ENCODE measurements at places on chromosomes 6 and 20. TPM values are rescaled to one million over a fixed set of nuclear protein-coding genes. Genes with fewer than 3 reads are reported as not detected.

DNA sequence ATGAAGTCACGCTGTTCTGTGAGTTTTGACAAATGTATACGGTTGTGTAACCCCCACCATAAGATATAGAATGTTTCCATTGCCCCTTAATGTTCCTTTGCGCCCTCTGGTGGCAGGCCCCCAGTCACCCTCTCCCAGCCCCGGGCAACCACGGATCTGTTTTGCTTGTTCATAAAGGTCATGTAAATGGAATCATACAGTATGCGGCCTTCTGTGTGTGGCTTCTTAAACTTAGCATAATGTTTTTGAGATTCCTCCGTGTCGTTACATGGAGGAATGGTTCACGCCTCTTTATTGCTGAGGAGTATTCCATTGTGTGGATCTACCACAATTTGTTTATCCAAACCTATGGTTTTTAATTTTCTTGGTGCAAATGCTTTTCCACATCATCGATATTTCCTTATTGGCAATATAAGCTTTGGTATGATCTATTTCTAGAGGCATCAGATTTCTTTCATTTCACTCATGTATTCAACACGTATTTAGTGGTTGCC is 28.4 kb downstream of the LYRM2 start:
- H3K4me3 ChIP-seq = no peak overlapping the region
- H3K4me1 ChIP-seq = no peaks in the 10 kb centered on the region
- no peaks in the 10 kb centered on the region for H3K36me3 ChIP-seq
- H3K27me3 ChIP-seq = no peaks in the 10 kb centered on the region
- peak; percentile 81 for DNase-seq

Gene SLC32A1
- total RNA-seq = not detected

DNA sequence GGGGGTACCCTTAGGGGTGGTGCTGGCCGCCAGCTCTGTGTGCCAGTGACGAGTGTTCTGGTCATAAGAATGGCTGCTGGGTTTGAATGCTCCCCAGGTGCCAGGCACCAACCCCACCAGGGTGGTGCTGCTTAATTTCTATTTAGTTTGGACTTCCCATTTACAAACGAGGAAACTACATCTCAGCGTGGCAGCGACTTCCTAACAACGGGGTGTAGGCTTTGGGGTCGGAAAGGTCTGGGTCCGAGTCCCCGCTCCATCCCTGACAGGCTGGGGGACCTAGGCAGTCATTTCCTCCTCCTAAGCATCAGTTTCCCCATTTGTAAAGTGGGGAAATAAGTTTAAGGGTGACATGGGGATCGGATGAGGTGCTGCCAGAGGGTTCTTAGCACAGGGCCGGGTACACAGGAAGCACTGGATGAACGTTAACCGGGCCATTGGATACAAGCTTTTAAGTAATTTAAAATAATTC is 30.3 kb downstream of the CEBPB start:
- peak overlapping the region; percentile 58 for H3K27ac ChIP-seq
- H3K27me3 ChIP-seq = no peaks in the 10 kb centered on the region
- no peak overlapping the region for H3K4me3 ChIP-seq
- no peaks in the 10 kb centered on the region for H3K36me3 ChIP-seq

Gene MATN4
- not detected for total RNA-seq

GRCh38 chr20:57383447-57384347 is 7.5 kb upstream of the RBM38 start:
- no peaks in the 10 kb centered on the region for H3K27me3 ChIP-seq
- no peaks in the 10 kb centered on the region for H3K4me1 ChIP-seq
- no peak for DNase-seq
- no peak overlapping the region for H3K4me3 ChIP-seq

DNA sequence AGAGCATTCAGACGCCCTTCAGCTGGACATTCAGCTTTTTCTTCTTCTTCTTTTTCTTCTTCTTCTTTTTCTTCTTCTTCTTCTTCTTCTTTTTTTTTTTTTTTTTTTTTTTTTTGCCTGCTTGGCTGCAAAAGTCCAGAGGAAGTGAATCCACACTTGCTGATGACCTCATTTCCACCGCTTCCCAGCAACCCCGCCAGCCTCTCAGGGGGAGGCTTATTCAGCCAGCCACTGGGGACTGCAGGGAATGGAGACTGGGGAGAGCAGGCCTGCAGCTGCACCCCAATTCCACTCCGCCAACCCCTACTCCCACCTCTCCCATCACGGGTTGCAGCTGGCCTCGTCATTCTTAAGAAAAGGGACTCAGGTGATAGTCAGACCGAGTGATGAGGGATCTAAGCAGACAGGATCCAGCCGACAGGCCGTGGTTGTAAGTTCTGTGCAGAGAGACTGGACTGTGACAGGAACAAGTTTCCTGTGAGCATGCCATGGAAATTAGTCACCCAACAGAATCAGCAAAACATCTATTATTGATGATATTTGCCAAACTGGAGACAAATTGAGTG is 59.0 kb upstream of the QKI start:
- DNase-seq = no peak
- peaks cover 4% of the 10 kb centered on the region for H3K4me1 ChIP-seq
- no peaks in the 10 kb centered on the region for H3K27me3 ChIP-seq
- no peaks in the 10 kb centered on the region for H3K36me3 ChIP-seq

GRCh38 chr6:155837474-155837873 is 381.8 kb upstream of the NOX3 start:
- no peak for DNase-seq
- H3K36me3 ChIP-seq = no peaks in the 10 kb centered on the region
- no peak overlapping the region for H3K27ac ChIP-seq
- no peaks in the 10 kb centered on the region for H3K27me3 ChIP-seq
- no peaks in the 10 kb centered on the region for H3K4me1 ChIP-seq

DNA sequence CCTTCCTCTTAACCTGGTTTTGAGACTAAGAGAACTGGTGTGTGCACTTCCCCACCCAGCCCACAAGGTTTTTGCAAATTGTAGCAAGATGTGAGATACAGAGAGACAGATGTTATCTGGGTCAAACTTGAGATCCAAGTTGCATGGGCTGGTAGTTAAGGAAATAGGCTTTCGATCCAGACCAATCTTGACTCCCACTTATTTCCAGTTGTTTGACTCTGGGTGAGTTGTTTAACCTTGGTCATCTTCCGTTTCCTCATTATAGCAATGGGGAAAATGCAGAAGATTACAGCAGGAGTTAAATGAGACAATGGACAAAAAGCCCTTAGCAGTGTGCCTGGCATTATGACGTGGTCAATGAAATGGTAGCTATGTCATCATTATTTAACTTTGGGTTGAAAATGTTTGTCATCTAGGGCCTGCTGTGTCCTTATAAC is 1.7 kb downstream of the SNX21 start:
- DNase-seq = no peak
- no peaks in the 10 kb centered on the region for H3K27me3 ChIP-seq
- H3K4me1 ChIP-seq = peaks cover 4% of the 10 kb centered on the region
- H3K4me3 ChIP-seq = no peak overlapping the region

GRCh38 chr6:134590449-134590848 is 272.5 kb upstream of the SGK1 start:
- DNase-seq = no peak
- no peaks in the 10 kb centered on the region for H3K36me3 ChIP-seq
- H3K27ac ChIP-seq = no peak overlapping the region

GRCh38 chr20:51014797-51015722 is 7.8 kb downstream of the KCNG1 start:
- H3K36me3 ChIP-seq = no peaks in the 10 kb centered on the region
- DNase-seq = peak; percentile 45
- H3K27ac ChIP-seq = no peak overlapping the region
- no peak overlapping the region for H3K4me3 ChIP-seq
- H3K4me1 ChIP-seq = no peaks in the 10 kb centered on the region

- no peak overlapping the region for H3K27ac ChIP-seq
- no peak overlapping the region for H3K4me3 ChIP-seq
- H3K36me3 ChIP-seq = no peaks in the 10 kb centered on the region
- H3K4me1 ChIP-seq = peaks cover 7% of the 10 kb centered on the region
- H3K27me3 ChIP-seq = no peaks in the 10 kb centered on the region
Observed at GRCh38 chr6:126180585-126180984, 159.3 kb upstream of the CENPW start.

Gene CCN2
- 22.2 TPM for total RNA-seq

Gene PHF3
- 38.9 TPM for total RNA-seq

- no peaks in the 10 kb centered on the region for H3K4me1 ChIP-seq
- H3K4me3 ChIP-seq = no peak overlapping the region
- DNase-seq = no peak
- peak overlapping the region; percentile 33 for H3K27ac ChIP-seq
- H3K36me3 ChIP-seq = peaks cover 9% of the 10 kb centered on the region
Observed at GRCh38 chr6:157148391-157149323, 174.7 kb downstream of the TMEM242 start.

Gene KHDRBS2
- 1.1 TPM for total RNA-seq

GRCh38 chr6:62746968-62747367 is 460.9 kb upstream of the KHDRBS2 start:
- H3K36me3 ChIP-seq = no peaks in the 10 kb centered on the region
- no peak for DNase-seq
- H3K4me1 ChIP-seq = no peaks in the 10 kb centered on the region
- H3K27ac ChIP-seq = no peak overlapping the region
- no peak overlapping the region for H3K4me3 ChIP-seq

- no peak overlapping the region for H3K27ac ChIP-seq
- H3K36me3 ChIP-seq = no peaks in the 10 kb centered on the region
- DNase-seq = no peak
- no peaks in the 10 kb centered on the region for H3K27me3 ChIP-seq
- H3K4me1 ChIP-seq = peaks cover 7% of the 10 kb centered on the region
Observed at GRCh38 chr20:33677991-33678702, 3.9 kb upstream of the NECAB3 start.

Gene SLCO4A1
- 3.5 TPM for total RNA-seq

DNA sequence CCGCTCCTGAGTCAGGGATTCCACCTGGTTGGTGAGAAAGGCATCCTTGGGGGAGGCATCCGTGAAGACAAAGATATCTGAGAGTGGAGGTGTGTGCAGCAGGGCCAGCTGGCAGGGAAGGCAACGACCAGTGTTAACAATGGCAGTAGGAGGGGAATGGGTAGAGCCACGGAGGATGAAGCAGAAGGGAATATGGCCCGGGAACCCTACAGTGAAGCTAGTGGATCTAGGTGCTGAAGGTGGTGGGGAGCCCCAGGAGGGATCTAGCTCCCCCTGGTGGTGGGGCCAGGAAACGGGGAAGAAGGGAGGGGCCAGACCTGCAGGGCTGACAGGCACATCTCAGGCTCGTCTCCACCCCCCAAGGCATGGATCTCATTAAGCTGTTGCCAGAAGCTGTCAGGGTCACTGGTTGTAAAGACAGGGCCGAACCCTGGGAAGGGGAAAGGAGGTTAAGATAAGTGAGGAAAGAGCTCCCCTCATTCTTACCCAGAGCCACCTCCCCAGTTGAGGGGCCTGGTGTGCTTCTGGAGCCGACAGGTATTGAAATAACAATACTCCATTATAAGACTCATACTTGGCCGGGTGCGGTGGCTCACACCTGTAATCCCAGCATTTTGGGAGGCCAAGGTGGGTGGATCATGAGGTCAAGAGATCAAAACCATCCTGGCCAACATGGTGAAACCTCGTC is 7.3 kb downstream of the VWA7 start:
- peaks cover 7% of the 10 kb centered on the region for H3K4me1 ChIP-seq
- no peaks in the 10 kb centered on the region for H3K27me3 ChIP-seq
- no peak overlapping the region for H3K4me3 ChIP-seq
- no peak overlapping the region for H3K27ac ChIP-seq

GRCh38 chr6:108578595-108579327 is 18.0 kb downstream of the FOXO3 start:
- H3K36me3 ChIP-seq = peaks cover 2% of the 10 kb centered on the region
- no peak overlapping the region for H3K27ac ChIP-seq
- no peaks in the 10 kb centered on the region for H3K27me3 ChIP-seq
- peaks cover 61% of the 10 kb centered on the region for H3K4me1 ChIP-seq
- H3K4me3 ChIP-seq = no peak overlapping the region

DNA sequence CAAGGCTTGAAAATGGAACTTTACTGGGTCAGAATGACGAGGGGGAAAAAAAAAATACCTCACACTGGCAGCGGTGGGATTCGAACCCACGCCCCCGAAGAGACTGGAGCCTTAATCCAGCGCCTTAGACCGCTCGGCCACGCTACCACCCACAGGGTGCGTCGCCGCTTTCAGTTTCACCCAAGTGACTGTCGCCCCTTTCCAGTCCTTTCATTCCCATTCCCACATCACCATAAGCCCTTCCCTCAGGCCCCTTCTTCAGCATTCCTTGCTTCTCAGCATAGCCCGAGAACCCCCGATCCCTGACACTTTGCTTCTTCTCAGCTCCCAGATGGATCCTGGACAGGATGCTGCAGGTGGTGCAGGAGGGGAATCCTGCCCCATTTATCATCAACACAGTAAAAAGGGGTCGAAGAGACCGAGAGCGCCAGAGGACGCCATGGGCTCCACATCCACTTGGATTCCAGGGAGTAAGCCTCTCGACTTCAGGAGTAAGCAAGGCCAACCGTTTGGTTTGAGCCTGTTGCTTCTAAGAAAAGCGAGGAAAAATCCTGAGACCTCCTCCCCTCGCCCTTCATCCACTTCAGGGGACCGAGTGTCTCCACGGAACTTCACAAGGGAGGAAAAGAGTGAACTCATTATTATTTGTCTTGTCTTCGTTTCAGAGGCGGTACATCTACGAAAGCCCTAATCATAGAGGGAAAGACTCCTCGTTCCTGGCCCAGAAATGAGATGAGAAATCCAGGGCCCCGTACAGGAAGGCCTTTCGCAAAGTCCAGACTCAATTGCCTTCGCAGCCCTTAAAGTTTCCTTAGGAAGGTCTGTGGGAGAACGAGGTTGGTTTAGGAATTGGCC is 20.0 kb upstream of the TRIM27 start:
- no peaks in the 10 kb centered on the region for H3K36me3 ChIP-seq
- H3K27ac ChIP-seq = peak overlapping the region; percentile 70
- peak overlapping the region; percentile 71 for H3K4me3 ChIP-seq
- H3K4me1 ChIP-seq = peaks cover 28% of the 10 kb centered on the region
- H3K27me3 ChIP-seq = no peaks in the 10 kb centered on the region
- peak; percentile 88 for DNase-seq

Gene ME1
- total RNA-seq = 4.9 TPM

GRCh38 chr20:47117371-47117770 is 222.7 kb downstream of the EYA2 start:
- H3K4me1 ChIP-seq = no peaks in the 10 kb centered on the region
- no peaks in the 10 kb centered on the region for H3K27me3 ChIP-seq
- DNase-seq = no peak
- no peak overlapping the region for H3K27ac ChIP-seq

- H3K4me1 ChIP-seq = peaks cover 18% of the 10 kb centered on the region
- H3K36me3 ChIP-seq = peaks cover 2% of the 10 kb centered on the region
- DNase-seq = no peak
- H3K4me3 ChIP-seq = no peak overlapping the region
- H3K27ac ChIP-seq = no peak overlapping the region
- H3K27me3 ChIP-seq = no peaks in the 10 kb centered on the region
Observed at GRCh38 chr20:32453467-32454163, 95.5 kb downstream of the ASXL1 start.

DNA sequence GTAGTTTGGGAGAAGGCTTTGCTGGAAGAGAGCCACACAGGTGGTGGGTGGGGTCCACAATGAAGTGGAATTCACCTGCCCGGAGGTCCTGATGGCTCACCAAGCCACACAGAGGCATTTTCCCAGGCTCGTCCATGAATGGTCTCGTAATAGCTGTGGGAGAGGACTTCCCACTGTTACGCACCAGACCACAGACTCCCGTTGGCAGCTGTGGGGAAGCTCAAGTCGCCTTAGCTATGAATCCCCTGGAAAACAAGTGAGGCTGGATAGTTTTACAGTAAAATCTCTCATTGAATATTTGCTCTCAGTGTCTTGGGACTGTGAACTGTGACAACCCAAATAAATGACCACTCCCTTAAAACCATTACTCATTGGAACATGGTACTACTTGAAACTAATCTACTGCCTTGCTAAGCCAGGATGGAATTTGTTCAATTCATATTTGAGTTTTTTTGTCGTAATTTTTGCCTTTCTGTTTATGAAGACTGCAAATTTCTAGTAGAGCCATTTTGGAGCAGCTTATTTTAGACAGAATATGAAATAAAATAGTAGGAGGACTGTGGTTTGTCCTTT is 79.4 kb downstream of the JAG1 start:
- no peak overlapping the region for H3K4me3 ChIP-seq
- H3K27me3 ChIP-seq = no peaks in the 10 kb centered on the region
- no peaks in the 10 kb centered on the region for H3K4me1 ChIP-seq
- no peaks in the 10 kb centered on the region for H3K36me3 ChIP-seq
- H3K27ac ChIP-seq = no peak overlapping the region
- DNase-seq = no peak

Gene CALHM5
- total RNA-seq = 0.47 TPM
